ENCODE measurements at places on chromosomes 1 and 21.
A peak's percentile ranks its signal among the peaks of the same experiment; 100 is the strongest.

GRCh38 chr21:44548922-44549321 is 2.4 kb downstream of the KRTAP10-2 start:
- no peak for DNase-seq

DNA sequence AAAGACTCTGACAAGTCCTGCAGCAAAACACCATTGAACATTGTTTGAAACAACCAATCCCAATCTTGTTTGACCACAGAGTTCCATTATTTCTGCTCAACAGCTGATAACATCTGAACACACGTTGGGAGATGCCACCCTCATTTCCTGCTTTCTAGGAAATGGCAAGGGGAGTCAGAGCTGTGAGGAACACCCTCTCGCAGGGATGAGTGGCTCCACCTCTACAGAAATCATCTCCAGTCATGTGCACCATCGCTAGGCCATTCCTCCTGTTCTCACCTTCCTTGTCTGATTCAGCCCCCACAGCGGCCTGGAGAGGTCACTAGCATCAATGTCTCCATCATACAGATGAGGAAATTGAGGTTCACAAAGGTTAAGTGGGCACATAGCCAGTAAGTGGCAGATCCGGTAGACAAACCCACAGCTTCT is 22.4 kb upstream of the RUNX3 start:
- DNase-seq: no peak

- DNase-seq: no peak
These were observed 15.8 kb upstream of the SYT6 start for GRCh38 chr1:114169509-114169908.

GRCh38 chr1:164958982-164959768 is 397.3 kb downstream of the LMX1A start:
- DNase-seq: no peak

GRCh38 chr1:63922848-63923247 is 149.0 kb downstream of the ROR1 start:
- DNase-seq: no peak

- DNase-seq: peak; percentile 74
These were observed 102.2 kb downstream of the CASZ1 start for GRCh38 chr1:10694274-10694632.

DNA sequence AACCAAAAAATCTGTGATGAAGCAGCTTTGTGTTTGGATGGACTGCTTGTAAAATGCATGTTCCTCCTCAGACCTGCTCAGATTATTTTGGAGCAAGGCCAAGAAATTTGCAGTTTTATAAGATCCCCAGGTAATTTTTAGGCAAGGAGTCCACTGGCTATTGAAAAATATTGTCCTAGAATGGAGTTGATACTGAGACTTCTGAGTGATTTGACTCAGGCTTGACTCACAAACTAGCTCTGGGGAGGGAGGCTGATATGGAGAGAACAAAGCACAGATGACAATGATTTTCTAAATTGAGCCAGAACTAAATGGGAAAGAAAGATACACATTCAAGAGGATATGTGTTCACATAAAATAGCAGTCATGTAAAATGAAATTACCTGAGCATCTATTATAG is 36.7 kb downstream of the AGL start:
- DNase-seq: no peak
